ENCODE measurements at places on chromosomes 4 and X. TPM values are rescaled to one million over a fixed set of nuclear protein-coding genes. Genes with fewer than 3 reads are reported as not detected.

- DNase-seq, result no peak
These were observed 103.3 kb upstream of the PCDH18 start for GRCh38 chr4:137635601-137636000.

Gene PTCHD1
- total RNA-seq, result 0.24 TPM

Gene TRMT44
- total RNA-seq, result 25.9 TPM

DNA sequence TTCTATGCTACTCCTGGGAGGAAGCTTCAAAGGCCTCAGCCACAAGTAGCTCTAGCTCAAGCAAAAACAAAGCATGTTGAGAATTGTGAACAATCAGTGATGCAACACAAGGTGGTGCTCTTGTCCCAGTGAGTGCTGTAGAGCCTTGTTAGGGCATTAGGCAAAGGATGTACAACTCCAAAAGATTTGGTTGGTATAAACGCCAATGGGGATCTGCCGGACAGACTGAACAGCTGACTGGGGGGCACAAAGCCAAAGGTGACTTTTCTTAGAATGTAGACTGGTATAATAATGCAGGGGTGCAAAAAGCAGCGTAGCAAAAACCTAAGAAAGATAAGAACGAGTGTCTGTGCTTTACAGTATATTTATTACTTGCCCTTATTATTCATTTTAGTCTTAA is 62.6 kb upstream of the ALB start:
- DNase-seq, result no peak

Gene TKTL1
- 0.48 TPM for total RNA-seq

Gene PRDM5
- 18.8 TPM for total RNA-seq

- no peak for DNase-seq
These were observed 17.1 kb upstream of the TMEM150C start for GRCh38 chr4:82578935-82579334.

Gene EVC2
- 20.2 TPM for total RNA-seq

DNA sequence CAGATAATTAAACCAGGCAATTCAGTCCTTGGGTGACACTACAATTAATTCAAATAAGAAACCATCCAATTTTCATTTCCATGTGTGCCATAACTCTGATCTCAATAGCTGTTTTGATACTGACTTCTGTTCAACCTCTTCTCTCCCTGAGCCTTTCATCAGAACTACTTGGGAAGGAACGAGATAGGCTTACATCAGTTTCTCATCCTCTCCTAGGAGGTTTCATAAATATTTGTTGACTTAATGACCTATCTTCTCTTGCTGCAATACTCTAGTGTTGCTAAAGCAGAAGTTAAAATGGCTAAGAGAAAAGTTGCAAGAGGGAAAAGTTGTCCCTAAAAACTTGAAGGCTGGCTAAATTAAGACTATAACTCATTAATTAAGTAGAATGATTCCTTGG is 41.8 kb downstream of the PRKG2 start:
- DNase-seq, result no peak

GRCh38 chr4:2733844-2734574 is 22.1 kb downstream of the TNIP2 start:
- DNase-seq, result no peak

GRCh38 chr4:75248770-75249407 is 265.3 kb downstream of the RCHY1 start:
- DNase-seq, result no peak

Gene OTUD6A
- total RNA-seq, result not detected

DNA sequence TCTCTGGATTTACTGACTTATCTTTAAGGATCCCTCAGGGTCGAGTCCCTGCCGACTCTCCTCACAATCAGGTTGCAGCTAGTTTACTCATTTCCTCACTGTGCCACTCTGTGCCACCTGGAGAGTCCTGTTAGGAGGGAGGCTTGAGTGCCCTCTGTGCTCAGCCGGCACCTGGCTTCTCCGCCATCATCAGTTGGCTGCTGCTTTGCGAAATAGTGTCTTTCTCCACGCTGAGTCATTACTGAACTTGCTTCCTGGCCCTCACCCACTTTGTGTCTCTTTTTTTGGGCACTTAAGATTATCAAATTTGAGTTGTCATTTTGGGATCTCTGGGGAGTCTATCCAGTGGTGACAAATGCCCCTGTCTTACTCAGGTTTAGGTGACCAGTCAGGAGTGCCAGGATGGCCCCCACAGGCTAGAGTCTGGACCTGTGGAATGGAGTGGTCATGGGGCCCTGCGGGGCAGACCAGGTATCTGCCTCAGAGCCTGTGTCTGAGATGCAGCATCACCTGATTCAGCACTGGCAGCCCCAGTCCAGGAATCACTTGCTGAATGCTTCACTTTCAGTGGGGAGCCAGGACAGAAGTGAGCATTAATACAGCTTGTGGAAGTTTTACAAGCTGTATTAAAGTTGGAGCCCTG is 37.7 kb downstream of the JADE1 start:
- DNase-seq, result no peak
